ENCODE measurements at places on chromosomes 12 and 14.

DNA sequence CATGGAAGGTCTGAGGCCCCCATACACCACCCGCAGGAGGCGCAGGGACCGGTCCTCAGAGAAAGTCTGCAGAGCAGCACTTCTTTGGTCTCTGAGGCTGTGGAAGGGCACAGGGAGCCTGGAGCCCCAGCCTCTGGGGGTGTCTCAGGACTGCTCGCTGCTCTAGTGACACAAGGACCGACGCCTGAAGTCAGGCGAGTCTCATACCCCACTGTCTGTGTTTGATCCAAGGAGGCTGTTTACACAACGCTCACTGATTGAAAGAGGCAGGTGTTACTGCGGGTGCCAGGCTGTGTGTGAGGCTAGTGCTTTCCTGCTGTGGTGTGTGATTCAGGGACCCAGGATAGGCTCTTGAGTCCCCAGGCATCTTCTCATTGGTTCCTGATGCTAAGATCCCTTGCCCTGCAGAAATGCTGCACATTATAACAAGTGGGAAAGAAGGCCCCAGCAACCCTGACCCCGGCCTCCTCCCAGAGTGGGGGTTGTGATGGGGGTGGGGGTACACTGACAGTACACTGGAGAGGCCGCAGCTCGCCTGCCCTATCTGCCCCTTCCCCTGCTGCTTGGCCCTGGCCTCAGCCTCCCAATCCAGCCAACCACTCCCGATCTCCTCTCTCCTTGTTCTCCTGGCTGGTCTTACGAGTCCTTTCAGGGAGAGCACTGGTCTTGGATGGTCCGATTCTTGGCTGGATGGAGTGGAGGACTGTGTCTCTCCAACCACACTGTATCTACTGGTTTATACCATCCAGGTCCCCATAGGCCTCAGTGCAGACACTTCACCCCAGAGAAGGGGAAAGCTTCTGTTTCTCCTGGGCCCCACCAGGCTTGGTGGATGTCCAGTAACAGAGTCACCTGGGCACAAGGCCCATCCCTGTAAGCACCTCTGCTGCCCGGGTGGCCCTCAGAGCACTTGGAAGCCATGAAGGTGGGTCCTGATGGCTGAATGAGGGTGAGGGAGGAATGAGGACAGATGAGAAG is 6.6 kb downstream of the CACNA2D4 start:
- DNase-seq, result no peak

DNA sequence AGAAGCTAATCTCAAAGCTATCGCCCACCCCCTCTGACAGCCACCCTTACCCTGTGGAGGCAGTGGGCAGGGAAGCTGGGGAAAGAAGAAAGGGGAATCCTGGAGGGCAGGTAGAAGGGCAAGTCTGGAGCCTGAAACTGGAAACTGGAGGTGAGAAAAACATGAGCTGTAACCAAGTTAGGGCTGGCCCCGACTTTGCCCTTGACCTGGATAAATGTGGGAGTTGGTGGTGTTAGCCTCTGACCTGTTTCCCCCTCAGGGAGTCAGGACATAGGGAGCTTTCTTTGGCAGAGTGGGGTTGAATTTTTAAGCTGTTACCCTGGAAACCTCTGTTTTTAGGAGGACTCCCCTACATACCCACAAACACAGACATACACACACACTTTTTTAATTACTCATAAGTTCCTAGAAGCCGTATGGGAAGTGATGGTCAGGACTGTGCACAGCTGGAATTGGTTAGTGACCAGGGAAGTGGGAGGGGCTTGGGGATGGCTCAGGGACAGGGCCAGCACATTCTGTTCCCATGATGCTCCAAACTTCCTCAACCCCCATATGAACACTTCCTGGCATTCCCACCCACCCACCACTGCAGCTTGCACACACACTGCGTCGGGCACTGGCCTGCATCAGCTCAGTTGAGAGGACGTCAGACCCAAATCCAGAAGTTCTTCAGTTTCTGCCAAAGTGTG is 5.0 kb upstream of the MMP19 start:
- no peak for DNase-seq

DNA sequence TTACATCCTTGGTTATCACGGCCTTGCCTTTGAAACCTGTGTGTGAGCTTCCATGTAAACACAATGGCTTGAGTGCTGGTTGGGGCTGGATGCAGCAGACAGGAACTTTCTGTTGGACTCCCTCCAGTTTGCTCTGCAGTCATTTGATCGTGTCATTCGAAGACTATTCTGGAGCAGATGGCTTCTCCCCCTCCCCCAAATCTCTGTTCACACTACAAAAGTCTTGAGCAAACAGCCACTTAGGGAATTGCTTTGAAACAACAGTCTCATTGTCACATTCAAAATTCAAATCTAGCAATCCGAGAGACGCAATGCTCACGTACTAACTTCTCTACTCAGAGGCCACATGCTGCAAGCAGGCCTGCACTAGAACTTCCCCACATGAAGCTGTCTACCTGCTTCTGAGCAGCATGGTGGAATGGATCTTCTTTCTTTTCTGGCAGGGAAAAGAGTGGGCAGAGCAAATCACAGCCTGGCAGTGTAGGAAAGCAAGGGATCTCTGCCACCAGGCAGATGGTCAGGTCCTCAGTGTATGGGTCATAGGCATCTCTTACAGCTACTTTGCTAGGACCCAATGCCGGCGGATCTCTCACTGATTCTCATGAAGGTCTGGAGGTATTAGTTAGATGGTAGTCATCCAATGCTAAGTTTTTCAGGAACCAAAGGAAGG is 214.2 kb downstream of the PPM1H start:
- DNase-seq, result no peak

- DNase-seq, result no peak
Observed at GRCh38 chr12:132529906-132530305, 40.0 kb downstream of the FBRSL1 start.

DNA sequence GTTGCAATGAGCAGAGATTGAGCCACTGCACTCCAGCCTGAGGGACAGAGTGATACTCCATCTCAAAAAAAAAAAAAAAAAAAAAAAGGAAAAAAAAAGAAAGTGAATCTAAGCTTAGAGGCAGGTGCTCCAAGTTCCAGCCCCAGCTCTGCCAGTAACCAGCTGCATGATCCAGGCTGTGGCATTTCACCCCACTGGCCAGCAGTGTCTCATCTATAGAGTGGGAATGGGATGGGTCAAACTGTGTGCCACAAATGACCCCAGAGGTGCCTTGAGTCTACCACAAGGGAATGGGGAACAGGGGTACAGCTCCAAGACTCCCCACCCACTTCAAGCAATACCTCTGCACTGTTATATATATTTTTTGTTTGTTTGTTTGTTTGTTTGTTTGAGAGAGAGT is 5.0 kb downstream of the PLEKHD1 start:
- DNase-seq, result no peak

DNA sequence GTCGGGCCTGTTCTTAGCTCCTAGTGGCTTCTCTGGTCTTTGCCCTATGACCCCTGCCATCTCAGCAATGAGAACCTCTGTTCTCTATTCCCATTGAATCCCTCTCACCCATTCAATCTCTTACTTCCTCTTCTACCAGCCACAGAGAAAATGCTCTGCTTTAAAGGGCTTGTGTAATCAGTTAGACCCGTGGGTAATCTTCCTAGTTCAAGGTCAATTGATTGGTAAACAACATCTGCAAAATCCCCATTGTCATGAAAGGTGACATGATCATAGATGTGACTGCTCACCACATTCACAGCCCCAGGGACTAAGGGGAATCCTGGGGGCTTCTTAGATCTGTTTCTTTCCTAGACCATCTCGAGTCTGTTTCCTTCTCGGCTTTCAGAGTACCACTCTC is 7.2 kb upstream of the CCDC197 start:
- no peak for DNase-seq

- no peak for DNase-seq
Observed at GRCh38 chr14:51726166-51726899, 74.6 kb downstream of the FRMD6 start.

GRCh38 chr14:29097476-29097875 is 330.9 kb downstream of the FOXG1 start:
- no peak for DNase-seq

GRCh38 chr12:33828326-33828725 is 194.0 kb upstream of the ALG10 start:
- no peak for DNase-seq

DNA sequence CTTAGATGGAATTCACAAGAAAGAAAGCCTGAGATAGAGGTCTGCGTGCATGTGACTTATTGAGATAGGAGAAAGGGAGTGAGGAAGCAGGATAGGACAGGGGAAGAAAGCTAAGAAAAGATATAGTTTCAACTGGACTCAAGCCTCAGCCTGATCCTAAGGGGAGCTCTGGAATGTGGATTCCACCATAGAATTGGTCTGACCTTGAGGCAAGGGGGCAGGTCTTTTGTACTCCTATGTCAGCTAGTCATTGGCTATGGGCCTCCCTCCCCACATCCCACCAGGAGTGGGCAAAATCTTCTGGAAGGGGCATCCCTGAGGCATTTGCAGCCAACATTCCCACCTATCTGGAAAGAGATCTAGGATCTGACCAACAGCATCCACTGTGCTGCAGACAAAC is 88.5 kb upstream of the HSPB8 start:
- no peak for DNase-seq

- DNase-seq, result no peak
Observed at GRCh38 chr14:56390859-56391258, 188.7 kb upstream of the TMEM260 start.

GRCh38 chr12:106296179-106296877 is 6.2 kb upstream of the TCP11L2 start:
- DNase-seq, result no peak

DNA sequence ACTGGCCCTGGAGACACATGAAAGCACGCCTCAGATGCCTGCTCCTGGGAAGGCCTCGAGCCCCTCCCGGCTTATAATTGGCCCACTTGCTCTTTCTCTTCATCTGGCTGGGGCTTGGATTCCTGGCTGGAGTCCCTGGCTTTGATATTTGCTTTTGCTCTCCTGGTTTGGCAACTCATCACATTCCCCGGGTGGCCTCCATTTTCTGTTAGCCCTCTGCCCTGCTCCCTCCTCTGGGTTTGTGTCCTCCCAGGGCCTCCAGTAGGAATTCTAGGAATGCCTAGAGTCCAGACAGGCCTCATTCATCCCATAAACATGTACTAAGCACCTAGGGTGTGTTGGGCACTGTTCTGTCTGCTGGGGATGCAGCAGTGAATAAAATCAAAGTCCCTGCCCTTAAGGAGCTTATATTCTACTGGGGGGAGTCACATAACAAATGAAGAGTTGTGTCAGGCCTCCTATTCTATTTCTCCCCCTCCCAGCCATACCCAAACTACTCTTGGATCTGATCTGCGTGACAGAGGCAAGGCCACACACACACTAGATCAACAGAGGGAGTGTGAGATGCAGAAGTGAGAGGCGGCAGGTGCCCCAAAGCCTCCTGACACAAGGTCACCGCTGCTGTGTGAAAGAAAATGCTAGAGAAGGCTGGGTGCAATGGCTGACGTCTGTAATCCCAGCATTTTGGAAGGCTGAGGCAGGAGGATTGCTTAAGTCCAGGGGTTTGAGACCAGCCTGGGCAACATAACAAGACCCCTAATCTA is 21.3 kb upstream of the TSPAN9 start:
- DNase-seq, result no peak

- DNase-seq, result no peak
Observed at GRCh38 chr12:18998343-18999261, 130.9 kb upstream of the PLEKHA5 start.

DNA sequence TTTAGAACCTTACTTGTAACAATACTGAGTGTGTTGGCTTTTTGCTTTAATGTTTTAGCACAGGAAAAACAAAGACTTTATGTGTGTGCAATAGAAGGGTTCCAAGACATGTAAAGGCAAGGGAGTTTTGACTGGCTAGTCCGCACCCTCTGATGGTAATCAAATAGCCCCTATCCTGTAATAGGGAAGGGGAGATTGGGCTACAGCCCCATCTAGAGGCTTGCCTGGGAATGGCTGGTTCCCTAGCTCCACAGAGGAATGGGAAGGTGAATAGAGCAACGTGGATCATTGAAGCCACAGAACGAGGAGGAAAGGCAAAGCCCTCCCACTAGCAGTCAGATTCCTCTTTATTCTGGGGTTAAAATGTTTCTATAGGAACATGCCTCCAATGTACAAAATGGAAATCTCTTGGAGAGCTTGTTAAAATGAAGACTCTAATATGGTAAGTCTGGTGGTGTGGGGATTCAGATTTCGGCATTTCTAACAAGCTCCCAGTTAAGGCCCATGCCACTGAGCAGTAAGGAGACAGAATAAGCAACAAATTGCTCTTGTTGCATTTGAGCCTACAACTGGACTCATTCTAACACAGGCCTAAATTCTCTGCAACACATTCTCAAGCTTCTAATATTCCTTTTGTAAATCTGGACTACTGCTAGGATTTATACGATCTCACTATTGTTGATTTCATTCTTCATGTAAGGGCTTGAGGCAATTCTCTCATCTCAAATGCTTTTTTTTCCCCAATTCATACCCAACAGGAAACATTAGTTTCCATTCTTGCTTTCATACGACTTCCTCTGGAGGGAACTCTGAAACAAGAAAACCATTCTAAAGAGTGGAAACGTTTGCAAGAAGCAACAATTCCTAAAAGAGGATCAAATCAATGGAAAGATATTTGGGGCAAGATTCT is 57.1 kb downstream of the NIN start:
- DNase-seq, result peak; percentile 35

- no peak for DNase-seq
Observed at GRCh38 chr12:63075376-63076060, 75.5 kb downstream of the AVPR1A start.

- DNase-seq, result no peak
Observed at GRCh38 chr12:6226002-6226678, 25.9 kb downstream of the CD9 start.

DNA sequence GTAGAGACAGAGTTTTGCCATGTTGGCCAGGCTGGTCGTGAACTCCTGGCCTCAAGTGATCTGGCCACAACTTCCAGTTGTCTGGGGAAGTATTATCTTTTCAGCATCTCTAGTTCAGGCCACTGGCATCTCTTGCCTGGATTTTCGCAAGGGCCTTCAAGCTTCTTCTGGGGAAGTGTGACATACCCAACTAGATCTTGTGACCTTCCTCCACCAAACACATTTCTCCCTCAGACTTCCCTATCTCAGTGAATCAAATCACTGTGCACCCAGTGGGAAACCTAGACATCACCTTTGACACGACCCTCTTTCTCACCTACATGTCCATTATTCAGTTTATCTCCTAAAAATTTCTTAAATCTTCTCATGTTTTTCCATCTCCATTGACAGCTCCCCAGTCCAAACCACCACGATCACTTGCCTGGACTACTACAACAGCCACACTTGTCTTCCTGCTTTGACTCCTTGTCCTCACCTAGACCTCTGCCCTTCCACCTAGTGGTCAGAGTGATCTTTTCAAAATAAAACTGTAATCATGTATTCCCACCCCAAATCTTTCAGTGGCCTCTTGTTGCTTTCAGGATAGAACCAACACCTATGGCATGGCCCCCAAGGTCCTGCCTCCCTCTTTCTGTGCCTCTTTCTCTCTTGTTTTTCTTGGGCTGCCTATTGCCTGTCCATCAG is 3.3 kb downstream of the EEF1AKMT3 start:
- no peak for DNase-seq

GRCh38 chr14:59246566-59246965 is 58.1 kb downstream of the DAAM1 start:
- DNase-seq, result no peak

Measured in DND-41 (cell line).